ENCODE measurements at places on chromosomes 5 and 9. TPM values are rescaled to one million over a fixed set of nuclear protein-coding genes. Genes with fewer than 3 reads are reported as not detected.

- H3K27ac ChIP-seq, result no peak overlapping the region
- H3K27me3 ChIP-seq, result no peaks in the 10 kb centered on the region
- no peaks in the 10 kb centered on the region for H3K4me1 ChIP-seq
- H3K36me3 ChIP-seq, result no peaks in the 10 kb centered on the region
- DNase-seq, result no peak
- H3K4me3 ChIP-seq, result no peak overlapping the region
These were observed 456.9 kb downstream of the BNC2 start for GRCh38 chr9:16413509-16414016.

DNA sequence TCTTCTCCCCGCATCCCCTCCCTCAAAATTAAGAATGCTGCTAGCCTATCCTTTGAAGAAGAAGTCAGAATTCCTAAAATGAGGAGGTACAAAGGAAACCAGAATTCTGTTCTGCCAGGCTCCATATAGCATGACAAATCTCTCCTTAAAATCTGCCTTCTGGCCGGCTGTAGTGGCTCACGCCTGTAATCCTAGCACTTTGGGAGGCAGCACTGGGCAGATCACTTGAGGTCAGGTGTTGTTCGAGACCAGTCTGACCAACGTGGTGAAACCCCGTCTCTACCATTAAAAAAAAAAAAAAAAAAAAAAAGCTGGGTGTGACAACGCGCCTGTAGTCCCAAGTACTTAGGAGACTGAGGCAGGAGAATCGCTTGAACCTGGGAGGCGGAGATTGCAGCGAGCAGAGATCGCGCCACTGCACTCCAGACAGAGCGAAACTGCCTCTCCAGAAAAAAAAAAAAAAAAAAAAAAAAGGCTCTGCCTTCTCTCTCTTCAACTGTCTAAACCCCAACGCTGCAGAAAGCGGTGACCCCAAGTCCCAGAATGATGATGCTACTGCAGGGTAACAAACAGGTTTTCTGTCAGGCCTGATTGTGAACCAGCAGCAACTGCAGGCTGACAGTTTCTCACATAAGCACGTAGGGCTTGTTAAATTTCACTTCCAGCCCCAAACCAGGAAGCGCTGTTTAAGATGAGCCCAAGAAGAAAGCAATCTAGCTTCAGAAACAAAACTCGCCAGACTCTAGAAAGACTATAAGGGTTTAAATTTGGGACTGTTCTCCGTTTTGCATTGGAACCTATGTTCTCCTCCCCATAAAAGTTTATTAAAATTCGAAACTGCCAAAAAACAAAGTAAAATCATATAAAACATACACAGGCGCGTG lies 963 bp upstream of the CAST start:
- no peaks in the 10 kb centered on the region for H3K36me3 ChIP-seq
- H3K4me3 ChIP-seq, result peak overlapping the region; percentile 86
- H3K27ac ChIP-seq, result peak overlapping the region; percentile 99
- peak; percentile 78 for DNase-seq
- H3K27me3 ChIP-seq, result no peaks in the 10 kb centered on the region
- peaks cover 73% of the 10 kb centered on the region for H3K4me1 ChIP-seq

DNA sequence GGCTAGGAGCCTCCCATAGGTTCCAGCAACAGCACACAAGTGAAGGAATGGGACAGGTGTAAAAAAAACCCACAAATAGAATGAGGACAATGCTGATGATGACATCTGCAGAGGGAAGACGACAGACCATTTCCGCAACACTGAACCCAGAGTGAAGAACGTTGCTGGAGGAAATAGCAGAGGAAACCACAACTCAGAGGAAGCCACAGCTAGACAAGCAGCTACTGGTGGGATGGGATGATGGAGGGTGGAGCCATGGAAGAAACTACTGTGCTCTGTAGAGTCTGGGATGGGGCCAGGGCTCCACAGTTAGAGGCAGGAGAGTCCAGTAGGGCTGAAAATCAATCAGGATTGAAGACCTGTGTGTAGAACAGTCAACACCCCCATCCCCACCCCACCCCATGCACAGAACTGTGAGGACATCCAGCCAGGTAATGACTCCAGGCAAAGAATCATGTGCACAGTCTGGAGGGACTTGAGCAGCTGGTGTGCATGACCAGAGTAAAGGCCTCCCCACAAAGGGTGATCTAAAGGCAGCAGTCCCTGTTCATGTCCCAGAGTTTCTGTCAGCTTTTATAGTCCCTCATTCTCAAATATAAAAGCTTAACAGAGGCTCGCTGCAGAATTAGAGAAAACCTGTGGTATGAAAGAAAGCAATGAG lies 65.2 kb upstream of the SPIN1 start:
- H3K27me3 ChIP-seq, result no peaks in the 10 kb centered on the region
- H3K27ac ChIP-seq, result peak overlapping the region; percentile 21
- no peaks in the 10 kb centered on the region for H3K4me1 ChIP-seq
- DNase-seq, result no peak

DNA sequence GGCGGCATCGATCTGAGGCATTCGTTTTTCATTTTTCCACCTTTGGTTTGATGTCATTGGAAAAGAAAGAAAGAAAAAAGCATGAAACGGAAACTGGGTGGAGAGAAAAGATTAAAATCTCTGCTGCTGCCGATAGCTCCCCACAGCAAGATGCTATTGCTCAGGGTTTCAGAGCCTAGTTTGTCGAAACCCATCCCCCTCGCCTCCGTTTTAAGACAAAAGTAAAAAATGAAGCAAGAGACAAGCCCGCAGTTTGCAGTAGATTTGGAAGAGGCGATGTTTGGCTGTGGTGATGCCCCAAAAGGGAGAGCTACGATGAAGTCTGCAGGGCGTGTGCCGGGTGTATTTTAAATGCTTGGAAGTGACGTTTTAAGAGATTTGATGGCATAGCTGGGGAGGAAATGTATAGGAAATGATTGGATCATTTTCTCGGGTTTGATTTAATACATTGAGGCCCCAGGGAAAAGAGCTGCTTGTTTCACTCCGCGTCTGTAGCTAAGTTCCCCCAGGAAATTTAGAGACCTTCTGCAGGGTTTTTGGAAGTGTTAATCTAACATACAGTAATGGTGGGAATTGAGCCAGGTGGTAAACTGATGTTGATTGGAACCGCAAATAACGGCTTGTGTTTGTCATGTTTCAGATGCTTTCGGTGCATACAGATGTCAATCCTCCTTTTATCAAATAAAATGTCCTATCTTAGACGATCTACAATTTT lies 909 bp downstream of the NDFIP1 start:
- DNase-seq, result no peak
- H3K4me3 ChIP-seq, result peak overlapping the region; percentile 69
- H3K36me3 ChIP-seq, result no peaks in the 10 kb centered on the region
- H3K27me3 ChIP-seq, result no peaks in the 10 kb centered on the region
- peaks cover 29% of the 10 kb centered on the region for H3K4me1 ChIP-seq
- H3K27ac ChIP-seq, result peak overlapping the region; percentile 99

DNA sequence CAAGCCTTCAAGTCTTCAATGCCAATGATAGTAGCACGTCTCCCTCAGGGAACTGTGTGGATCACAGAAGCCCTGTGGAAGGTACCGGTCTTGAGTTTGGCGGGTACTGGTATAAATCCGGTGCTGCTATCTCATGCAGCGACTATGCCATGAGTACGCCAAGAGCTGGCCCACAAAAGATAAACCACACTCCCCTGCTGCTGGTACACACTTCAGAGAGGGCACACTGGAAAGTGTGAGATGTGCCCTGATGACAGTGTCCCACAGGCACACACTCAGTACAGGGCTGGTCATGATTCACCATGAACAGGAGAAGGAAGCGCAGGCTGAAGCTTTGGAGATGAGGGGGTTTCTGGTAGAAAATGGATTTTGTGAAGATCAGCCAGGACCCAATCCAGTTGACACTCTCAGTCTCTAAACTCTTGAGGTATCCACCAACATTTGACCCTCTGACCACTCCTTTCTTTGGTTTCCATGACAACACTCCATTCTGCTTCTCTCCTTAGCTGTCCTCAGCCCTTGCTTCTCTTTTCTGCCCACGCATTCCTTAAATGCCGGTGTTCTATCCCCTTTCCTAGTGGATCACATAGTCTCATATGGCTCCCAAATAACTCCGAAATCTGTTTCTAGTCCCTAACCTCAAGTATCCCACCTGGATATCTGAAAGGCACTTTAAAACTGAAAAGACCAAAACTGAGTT lies 5.1 kb downstream of the AMACR start:
- H3K36me3 ChIP-seq, result no peaks in the 10 kb centered on the region
- no peaks in the 10 kb centered on the region for H3K4me1 ChIP-seq
- H3K27me3 ChIP-seq, result no peaks in the 10 kb centered on the region

GRCh38 chr9:98311541-98311940 lies 56.1 kb upstream of the TBC1D2 start:
- peaks cover 10% of the 10 kb centered on the region for H3K4me1 ChIP-seq
- no peaks in the 10 kb centered on the region for H3K36me3 ChIP-seq
- H3K4me3 ChIP-seq, result no peak overlapping the region
- H3K27me3 ChIP-seq, result no peaks in the 10 kb centered on the region
- DNase-seq, result peak; percentile 50

GALNT12 gene
- total RNA-seq, result 2.6 TPM

HAVCR2 gene
- 37.8 TPM for total RNA-seq

ADAMTSL2 gene
- 5.7 TPM for total RNA-seq

SLC46A2 gene
- 1.1 TPM for total RNA-seq
